ENCODE measurements at places on chromosomes 12 and 14.

DNA sequence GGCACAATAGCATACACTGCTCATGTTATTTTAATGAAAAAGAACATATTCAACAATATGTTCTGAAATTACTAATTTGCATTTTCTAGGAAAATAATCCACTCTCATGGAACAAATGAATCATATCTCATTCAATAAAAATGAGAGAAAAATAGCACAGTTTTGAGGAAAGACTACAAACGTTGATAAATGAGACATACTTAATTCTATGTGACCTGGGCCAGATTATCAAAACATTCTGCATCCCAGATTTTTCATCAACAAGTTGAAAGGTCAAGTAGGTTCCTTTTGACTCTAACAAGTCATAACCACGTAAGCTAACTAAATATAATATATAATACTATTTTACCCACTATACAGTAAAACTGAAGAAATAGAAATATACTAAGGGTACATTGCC, 296.7 kb downstream of the CEP128 start:
- no peak for DNase-seq

- no peak for DNase-seq
Measured at GRCh38 chr14:60640859-60641741, 8.2 kb downstream of the SIX1 start.

DNA sequence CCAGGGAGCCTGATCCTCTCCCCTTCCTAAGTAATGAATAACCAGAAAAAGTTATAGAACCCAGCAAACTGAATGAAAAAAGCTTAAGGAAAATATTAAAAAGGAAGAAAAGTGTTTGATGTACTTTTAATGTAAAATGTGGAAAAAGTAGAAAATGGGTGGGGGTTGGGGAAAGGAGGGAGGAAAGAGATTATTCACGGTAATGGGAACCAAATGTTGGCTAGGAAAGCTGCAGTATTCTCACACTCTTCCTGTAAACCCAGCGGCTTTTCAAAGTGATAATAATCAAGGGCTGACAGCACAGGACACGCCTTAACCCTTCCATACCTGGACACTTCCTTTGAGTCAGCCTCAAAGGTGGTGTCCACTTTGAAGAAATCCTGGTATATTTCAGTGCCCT, 139.2 kb downstream of the TGFB3 start:
- DNase-seq: no peak

DNA sequence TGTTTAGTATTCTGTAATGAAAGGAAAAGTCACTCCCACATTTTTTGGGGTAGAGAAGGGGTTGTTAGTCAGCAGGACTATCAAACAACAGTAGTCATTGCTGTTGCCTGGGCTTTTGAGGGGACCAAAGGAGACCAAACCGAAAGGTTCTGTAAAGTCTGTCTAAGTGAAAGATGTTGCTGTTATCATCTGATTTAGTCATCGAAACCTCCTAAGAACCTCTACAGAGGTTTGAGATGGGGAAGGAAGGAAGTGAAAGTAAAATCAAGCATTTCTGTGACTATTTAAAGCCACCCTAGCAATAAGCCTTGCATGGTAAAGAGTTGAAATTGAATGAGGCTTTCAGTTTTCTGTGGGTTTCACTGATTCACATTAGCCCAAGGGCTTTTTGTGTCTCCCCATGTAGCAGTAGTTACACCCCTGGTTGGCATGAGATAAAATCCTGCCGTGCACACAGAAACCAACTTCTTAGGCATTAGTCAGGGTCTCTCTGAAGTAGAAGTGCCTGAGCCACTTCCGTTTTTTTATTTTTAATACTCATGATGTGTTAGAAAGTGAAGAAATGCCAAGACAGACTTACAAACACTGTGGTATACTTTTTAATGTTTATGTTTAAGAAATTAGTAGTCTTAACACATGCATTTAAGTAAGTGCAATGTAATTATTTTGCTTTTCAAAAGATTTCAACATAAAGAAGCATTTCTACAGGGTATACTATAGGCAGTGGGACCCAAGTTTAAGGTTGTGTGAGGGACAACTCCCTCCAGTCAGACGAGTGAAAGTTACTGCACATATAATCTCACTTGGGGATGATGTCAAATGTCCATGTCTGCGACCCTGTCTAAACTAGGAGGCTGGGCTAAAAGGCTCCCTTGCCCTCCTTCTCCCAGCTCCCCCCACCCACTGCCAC, 50.4 kb downstream of the DYRK2 start:
- no peak for DNase-seq

DNA sequence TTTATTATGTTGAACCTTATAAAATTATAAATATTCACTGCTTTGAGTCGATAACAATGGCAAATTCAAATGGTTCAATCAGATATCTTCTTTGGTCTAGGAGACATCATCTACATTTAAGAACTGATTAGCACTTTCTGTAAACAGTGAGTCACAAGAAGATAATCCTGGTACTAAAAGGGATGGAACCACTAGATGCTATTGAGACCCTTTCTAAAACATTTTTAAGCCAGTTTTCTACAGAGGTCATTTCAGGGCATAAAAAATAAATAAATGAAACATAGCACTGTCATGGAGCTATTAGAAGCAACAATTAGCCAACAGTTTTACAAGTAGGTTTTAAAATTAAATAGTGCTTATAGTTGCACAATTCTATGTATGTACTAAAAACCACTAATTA, 212.2 kb downstream of the DUSP6 start:
- no peak for DNase-seq

DNA sequence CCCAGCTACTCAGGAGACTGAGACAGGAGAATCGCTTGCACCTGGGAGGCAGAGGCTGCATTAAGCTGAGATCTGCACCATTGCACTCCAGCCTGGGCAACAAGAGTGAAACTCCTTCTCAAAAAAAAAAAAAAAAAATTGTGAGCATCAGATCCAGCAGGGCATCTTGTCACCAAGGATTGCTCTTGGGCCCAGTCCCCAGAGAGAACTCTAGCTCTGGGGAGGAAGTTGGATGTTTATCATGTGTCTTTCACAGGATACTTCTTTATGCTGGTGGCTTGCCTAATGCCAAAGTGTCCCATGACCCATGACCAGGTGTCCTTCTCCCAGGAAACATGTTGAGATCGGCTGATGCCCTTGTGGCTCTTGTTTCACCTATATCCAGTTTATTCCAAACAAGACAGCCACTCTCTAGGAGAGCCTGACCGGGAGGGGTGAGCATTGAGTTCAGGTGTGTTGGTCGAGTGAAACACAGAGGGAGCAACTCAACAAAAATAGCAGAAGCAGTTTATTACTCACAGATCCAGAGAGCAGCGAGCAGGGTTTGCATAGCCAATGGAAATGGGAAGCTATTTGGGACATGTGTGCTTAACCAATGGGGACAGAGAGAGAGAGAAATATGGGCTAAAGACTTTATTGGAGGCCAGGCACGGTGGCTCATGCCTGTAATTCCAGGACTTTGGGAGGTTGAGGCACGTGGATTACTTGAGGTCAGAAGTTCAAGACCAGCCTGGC, 6.6 kb upstream of the TCHP start:
- DNase-seq: no peak

DNA sequence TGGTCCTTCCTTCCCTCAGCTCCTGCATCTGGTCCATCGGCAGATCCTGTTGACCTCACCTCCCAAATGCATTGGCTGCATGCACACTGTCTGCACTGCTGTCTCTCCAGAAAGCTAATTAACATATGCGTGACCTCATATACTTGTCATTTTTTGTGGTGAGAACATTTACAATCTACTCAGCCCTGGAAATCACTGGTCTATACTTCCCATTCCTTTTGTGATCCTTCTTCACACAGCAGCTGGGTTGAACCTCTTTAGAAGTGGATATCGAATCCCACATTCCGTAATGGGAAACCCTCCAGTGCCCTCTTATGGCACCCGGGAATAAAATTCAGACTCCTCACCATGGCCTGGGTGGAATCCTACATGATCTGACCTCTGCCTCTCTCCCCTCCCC, 45.0 kb downstream of the SMOC1 start:
- no peak for DNase-seq

- no peak for DNase-seq
Measured at GRCh38 chr12:31966558-31967205, 7.5 kb downstream of the RESF1 start.

DNA sequence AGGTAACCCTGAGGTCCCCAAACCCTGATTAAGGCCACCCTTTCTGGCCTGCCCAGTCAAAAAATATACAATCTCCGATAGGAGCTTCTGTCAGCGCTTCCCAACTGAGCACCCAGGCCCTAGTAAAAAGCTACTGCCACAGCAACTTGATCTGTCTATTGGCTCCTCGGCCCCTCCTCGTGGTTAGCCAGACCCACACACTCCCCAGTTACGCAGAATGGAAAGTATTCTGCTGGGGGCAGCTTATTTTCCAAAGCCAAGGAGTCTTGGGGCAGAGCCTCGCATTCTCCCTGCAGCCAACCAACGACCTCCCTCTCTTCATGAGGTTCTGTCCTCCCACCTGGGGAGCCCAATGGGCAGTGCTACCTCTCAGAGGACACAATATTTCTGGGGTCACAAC, 32.1 kb downstream of the FMNL3 start:
- no peak for DNase-seq

- no peak for DNase-seq
Measured at GRCh38 chr14:102503641-102504327, 5.8 kb downstream of the ANKRD9 start.

DNA sequence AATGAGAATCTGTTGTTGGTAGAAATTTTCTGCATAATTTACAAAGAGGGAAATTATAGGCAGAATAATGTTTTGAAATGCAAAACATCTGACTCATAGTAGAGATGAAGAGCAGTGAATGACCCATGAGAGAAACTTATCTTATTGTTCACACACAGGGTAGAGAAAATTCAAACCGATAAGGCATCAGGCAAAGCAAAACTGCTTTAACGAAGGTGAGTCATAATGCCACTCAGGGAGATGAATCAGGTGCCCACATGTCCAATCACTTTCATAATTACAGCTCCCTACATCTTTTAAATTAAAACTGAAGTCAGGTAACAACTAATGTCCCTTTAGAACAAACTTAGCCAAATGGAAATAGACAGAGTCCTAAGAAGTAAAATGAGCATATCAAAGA, 265.6 kb upstream of the GARIN6 start:
- DNase-seq: no peak

GRCh38 chr14:75204116-75204515, 27.7 kb upstream of the TMED10 start:
- no peak for DNase-seq

- no peak for DNase-seq
Measured at GRCh38 chr14:67418401-67419191, 6.6 kb upstream of the PLEK2 start.

DNA sequence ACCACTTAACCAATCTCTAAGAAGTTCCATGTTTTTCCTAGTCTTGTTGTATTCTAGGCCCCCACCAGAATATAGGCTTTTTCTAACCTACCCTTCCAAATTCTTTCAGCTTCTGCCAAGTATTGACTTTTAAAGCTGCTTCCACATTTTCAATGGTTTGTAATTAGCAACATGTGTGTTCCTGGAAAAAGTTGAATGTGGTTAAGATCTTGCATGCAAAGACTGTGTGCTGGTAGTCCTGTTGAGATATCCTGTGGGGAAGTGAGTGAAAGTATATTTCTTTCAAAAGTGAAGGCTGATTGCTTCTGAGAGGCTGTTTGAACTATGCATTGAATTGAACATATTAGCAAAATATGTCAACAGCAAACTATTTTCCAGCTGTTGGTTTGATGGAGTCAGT, 646 bp upstream of the OR6C4 start:
- no peak for DNase-seq

- no peak for DNase-seq
Measured at GRCh38 chr14:61365667-61366212, 44.4 kb downstream of the PRKCH start.

All from NCI-H1417 treated with DMSO at 0.1 percent for 48 hours (cell line).